ENCODE measurements at places on chromosomes 16 and 17. TPM values are rescaled to one million over a fixed set of nuclear protein-coding genes. Genes with fewer than 3 reads are reported as not detected.

CAVIN1 gene
- 62.0 TPM for total RNA-seq

GPT2 gene
- 32.1 TPM for total RNA-seq

DNA sequence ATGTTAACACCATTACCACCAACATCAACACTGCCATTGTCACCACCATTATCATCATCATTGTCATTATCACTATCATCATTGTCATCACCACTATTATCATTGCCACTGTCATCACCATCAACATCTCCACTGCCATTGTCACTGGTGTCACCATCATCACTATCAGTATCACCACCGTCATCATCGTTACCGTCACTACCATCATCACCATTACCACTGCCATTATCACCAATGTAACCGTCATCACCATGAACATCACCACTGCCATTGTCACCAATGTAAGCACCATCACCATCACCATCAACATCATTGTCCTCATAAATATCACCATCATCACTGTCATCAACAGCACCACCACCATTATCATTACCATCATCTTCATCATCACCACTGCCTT, 633.2 kb upstream of the EEF2KMT start:
- DNase-seq = no peak

GRCh38 chr17:28528327-28529012, 22.3 kb downstream of the FOXN1 start:
- peak; percentile 80 for DNase-seq

- DNase-seq = no peak
Measured at GRCh38 chr17:17978481-17979424, 6.1 kb downstream of the DRC3 start.

Measured in left colon (tissue), 2 donors.